ENCODE measurements at places on chromosomes 5 and 9. TPM values are rescaled to one million over a fixed set of nuclear protein-coding genes. Genes with fewer than 3 reads are reported as not detected.

FLT4 gene
- total RNA-seq = 6.1 TPM

DOCK8 gene
- 3.7 TPM for total RNA-seq

NRARP gene
- 5.1 TPM for total RNA-seq

FOXE1 gene
- not detected for total RNA-seq

FST gene
- 2.0 TPM for total RNA-seq

HACD4 gene
- 0.71 TPM for total RNA-seq

ZNF300 gene
- total RNA-seq = 1.1 TPM

IFNA2 gene
- not detected for total RNA-seq

Data from left ventricle myocardium inferior (tissue), 1 donor.